Activated CD4-positive, alpha-beta T cell treated with anti-CD3 and anti-CD28 coated beads, Interleukin-2, amount 10 ng/mL, durations not matched to agents 7 days and 5 days (primary cell): ENCODE measurements at places on chromosomes 4 and X.
A peak's percentile ranks its signal among the peaks of the same experiment; 100 is the strongest.

DNA sequence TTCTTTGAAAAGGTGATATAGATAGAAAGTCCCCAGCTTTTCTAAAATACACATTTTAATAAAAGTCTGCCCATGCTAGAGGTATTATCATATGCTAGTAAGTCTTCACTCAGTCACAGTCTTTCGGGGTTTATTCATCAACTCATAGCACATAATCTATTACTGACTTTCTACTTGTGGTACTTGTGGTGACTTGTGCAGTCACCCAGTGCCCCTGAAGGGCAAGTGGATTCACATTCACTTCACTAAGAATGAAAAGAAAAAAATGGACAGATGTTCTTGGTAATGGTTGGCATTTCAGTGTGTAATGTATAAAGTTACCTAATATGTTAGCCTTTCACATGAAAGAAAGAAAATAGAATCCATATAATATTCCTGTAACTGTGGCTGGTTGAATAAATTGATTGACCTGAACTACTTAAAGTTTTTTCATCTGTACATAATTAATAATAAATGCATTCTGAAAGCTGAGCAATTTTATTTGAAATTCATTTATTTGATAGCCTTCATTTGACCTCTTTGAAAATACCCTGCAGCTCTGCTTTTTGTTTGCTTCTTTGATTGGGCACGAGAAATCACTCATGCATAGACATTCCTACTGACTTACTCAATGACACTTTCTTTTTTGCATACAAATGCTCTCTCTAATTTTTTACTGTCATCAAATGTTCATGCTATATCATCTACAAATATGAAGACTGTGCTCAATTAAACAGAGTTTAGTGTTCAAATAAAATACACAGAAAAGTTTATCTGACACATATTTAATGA, 39.5 kb upstream of the ZNF330 start:
- DNase-seq = no peak

- DNase-seq = no peak
These were observed 156.3 kb downstream of the TMEM164 start for GRCh38 chrX:110159235-110159634.

DNA sequence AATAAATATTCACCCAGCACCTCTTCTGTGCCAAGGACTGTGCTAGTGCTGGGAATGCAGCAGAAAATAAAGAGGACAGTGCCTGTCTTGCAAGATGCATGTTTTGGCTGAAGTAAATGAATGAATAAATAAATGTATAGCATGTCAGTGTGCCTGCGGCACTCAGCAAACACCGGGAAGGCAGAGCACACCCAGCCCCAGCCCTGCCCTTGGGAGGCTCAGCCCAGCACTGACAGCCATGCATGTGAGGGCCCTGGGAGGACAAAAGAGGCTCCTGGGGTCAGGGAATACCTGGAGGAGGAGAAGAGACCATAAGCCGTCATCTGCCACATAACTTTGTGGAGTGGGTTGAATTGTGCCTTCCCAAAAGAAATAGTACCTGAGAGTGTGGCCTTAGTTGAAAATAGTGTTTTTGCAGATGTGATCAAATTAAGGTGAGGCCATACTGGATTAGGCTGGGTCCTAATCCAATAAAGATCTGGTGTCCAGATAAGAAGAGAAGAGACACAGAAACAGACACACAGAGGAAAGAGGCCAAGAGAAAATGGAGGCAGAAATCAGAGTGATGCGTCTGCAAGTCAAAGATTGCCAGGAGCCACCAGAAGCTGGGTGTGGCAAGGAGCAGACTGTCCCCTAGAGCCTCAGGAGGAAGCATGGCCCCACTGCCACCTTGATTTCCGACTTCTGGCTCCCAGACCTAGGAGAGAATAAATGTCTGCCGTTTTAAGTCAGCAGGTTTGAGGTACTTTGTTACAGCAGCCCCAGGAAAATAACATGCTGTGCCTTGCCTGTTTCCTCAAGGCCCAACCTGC, 16.3 kb downstream of the C4orf50 start:
- DNase-seq = no peak

- DNase-seq = peak; percentile 52
These were observed 770 bp downstream of the SMAD1 start for GRCh38 chr4:145482209-145483037.

DNA sequence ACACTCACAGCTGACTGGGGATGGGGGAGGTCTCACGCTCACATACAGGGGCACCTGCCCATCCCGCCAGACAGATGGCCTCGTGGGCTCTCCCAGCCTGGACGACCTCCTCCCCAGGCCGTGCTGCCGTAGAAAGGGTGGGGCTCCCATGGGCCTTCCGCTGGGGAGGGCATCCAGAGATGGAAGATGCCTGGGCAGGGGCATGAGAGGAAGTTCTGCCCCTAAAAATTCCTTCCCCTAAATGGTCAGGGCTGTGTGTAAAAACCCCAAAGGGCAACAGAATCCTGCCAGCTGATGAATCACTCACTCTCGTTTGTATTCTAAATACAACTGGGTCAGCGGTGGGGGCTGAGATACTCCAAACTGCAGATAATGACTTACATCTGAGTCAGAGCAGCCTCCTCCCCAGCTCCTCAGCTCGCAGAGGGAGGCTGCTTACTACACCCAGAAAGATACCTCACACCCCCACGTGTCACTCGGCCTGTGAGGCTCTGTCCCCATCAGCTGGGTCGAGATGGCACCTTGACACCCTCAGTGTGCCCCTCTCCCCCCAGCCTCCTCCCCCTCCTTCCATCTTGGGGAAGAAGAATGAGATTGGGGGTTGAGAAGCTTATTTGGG, 10.1 kb downstream of the WDR1 start:
- peak; percentile 49 for DNase-seq

DNA sequence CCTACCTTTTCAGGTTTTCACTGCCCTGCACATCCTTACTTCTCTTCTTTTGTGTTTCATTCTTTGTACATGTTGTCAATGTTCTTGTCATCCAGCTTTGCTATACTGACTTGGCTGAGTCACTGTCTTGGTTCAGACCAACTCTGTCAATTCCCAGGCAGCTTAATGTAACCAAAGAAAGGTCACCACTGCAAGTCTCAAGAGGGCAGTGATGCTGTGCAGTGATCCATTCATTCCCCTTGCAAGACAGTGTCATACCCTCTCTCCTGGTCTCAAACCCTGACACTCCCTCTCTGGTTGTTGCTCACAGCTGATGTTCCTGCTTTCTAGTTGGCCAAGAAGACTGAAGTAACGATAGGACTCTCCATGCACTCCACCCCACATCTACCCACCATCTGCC, 17.5 kb downstream of the RAB39B start:
- DNase-seq = no peak

GRCh38 chr4:143404555-143404954, 67.9 kb downstream of the GAB1 start:
- DNase-seq = no peak

DNA sequence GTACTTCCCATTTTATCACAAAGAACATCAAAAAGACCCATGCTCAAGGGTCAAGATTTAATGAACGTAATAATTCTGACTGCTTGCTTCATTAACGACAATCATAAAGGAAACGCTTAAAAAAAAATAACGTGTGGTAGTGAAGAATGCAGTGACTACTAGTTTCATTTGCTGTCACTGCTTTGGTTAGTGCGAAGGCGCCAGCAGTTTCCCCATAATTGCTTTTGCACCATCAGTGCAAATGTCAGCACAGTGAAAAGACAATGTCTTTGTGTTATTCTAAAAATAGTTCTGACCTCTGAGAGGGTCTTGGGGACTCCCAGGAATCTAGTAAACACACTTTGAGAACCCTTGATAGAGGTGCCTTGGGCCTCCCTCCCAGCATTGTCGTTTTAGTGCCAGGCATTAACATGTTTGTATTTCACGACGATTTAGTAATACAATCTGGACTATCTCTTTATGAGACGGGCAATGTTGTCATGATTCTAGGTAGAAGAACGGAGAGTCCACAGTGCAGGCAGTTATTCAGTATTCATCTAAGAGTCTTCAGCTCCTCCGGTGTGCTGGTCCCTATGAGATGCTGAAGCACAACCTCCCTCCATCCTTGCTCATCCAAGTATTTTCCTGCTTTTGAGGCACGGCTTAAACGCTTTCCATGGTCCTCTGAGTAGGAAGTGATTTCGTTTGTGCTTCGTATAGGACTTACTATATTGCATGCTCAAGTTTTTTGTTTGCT, 71.0 kb downstream of the AFF1 start:
- peak; percentile 45 for DNase-seq

DNA sequence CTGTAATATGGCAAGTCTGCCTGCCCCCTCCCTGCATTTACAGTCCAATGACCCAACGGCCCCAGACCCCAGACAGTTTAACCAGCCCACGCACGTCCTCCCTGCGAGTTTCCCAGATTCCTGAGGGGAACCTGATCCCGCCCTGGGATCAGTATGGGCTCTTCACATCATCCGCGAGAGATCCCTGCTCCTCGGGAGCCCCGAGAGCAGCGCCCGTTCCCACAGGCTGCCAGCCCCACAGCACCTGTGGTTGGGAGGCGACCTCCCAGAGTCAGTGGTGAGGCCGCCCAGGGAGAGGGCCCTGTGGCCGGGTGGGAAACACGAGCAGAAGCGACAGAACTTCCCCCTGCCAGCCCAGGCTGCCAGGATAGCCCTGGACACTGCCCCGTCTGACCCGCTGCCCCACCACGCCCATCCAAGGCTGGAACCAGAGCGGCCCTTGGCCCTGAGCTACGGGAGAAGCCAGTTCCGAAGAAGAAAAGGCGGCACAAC, 32.8 kb downstream of the TSC22D3 start:
- no peak for DNase-seq

DNA sequence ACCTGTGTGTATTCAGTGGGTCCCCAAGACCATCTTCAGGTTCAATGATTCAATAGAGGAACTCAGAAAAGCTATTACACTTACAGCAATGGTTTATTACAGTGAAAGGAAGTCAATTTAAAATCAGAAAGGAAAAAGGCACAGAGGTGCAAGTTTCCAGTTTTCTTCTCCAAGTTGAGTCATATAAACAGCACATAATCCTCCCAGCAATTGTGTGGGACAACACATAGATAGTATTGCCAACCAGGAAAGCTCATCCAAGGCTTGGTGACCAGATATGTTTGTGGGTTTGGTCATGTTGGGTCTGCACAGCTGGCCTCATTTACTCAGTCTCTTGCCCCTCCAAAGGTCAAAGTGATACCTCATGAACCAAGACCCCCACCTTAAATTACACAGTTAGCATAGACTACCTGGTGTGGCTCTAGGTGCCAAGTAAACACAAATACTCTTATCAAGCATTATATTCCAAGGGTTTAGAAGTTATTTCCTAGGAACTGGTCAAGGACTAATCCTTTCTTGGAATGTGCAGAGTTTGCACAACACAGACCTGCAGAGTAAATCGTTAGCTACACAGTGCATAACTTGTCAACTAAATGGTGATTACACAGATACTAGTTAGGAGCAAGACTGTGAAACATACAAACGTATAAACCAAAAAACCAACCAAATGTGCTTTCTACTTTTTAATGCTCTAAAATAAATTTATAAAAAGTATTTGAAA, 777.3 kb downstream of the PCDH18 start:
- no peak for DNase-seq

- DNase-seq = no peak
These were observed 502.9 kb upstream of the PCDH10 start for GRCh38 chr4:132646186-132646585.

- DNase-seq = no peak
These were observed 17.2 kb downstream of the SLC39A8 start for GRCh38 chr4:102328045-102328444.

DNA sequence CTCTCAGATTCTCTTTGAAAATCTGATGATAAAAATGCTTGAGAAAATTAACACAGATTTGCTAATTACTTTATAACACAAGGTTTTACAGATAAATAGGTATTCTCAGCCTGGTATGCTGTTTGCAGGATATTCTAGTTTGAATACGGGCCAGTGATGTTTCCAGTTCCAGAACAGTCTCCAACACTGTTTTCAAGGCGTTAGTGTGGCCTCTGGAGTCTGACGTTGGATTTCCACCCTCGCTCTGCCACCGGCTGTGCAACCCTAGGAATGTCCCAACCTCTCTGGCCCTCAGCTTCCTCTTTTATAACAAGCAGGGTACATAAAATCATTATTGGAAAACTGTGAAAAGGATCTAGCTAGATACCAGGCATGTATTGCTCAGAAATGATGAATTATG, 23.8 kb upstream of the CYP4V2 start:
- DNase-seq = no peak

GRCh38 chr4:1819284-1819683, 26.2 kb downstream of the FGFR3 start:
- no peak for DNase-seq

GRCh38 chrX:28787206-28787605, 200.0 kb downstream of the IL1RAPL1 start:
- DNase-seq = no peak

DNA sequence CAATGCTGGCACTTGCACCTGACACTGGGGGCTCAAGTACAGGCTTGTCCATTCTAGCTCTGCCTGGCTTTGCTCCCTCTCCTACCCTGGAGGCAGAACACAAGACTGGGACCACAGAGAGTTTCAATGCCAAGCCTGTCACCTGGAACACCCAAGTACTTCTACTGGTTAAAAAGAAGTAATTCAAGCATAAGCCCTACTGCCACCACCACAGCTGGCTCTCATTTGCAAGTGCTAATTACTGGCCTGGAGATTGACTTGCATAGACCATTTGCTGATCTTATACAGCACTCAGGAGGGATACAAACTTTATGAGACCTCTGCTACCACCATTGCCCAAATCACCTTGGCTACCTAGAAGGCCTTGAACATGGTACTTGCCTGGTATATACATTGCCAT, 1550.9 kb downstream of the C4orf33 start:
- DNase-seq = no peak

DNA sequence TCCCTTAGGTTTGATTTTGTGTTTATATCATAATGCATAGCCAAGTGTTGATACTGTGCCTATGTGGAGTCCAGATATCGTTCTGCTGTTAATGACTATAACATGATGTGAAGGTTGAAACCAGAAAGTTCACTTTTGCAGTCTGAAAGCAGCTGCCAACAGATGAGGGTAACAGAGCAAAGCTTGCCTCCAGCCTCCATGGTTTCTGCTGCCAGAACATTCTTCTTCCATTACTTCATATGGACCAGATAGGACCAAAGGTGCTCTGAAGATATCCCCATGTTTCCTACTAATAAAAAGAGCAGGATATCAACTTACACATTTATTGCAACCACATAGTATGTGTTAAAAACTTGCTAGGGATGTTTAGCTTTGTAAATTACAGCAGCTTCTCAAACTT, 394.1 kb downstream of the SPRY1 start:
- DNase-seq = no peak

DNA sequence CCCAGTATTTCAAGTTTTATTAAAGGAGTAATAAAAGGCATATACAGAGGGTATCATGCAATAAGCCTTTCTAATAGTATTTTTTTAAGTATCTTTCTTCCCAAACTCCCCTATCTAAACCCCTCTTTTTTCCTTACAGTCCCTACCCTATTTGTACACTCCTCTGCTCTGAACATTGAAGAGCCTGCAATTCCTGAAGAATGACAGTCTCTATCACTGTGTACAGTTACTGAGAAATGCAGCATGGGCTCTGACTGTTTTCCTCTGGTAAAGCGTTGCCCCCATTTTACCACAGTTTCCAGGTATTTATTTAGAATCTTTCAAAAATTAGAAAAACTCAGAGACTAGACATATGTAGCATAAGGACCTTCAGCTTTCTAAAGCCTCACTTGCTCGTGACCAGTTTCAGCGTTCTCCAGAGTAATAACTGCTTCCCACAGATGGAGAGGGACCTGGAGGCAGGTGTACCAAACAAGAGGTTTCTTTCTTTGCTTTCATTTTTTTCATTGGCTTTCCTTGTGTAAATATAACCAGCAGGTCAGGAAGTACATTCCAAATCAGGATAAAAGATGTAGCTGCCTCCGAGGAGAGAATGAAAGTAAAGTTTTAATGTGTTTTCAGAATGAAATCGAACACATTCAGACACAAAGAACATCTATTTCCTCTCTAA, 230.8 kb downstream of the CFAP299 start:
- no peak for DNase-seq
